Left cardiac atrium (tissue), 4 donors: ENCODE measurements at places on chromosomes 12 and 14. TPM values are rescaled to one million over a fixed set of nuclear protein-coding genes. Genes with fewer than 3 reads are reported as not detected.

Gene CLEC1A
- 3.9 TPM for total RNA-seq

Gene G2E3
- 12.1 TPM for total RNA-seq

Gene MDM2
- total RNA-seq = 42.4 TPM

Gene CHMP4A
- 34.7 TPM for total RNA-seq

Gene GUCY2C
- total RNA-seq = not detected

Gene TMEM63C
- not detected for total RNA-seq

Gene ESPL1
- total RNA-seq = 1.3 TPM
